ENCODE measurements at places on chromosomes 1 and 21. TPM values are rescaled to one million over a fixed set of nuclear protein-coding genes. Genes with fewer than 3 reads are reported as not detected.

Gene HENMT1
- total RNA-seq, result 7.3 TPM

Gene ATXN7L2
- 1.9 TPM for total RNA-seq

Gene EDN2
- 4.8 TPM for total RNA-seq

Gene POMGNT1
- total RNA-seq, result 27.3 TPM

Gene KISS1
- total RNA-seq, result 0.49 TPM

GRCh38 chr1:109527098-109527811, 12.4 kb upstream of the GPR61 start:
- no peak for DNase-seq

DNA sequence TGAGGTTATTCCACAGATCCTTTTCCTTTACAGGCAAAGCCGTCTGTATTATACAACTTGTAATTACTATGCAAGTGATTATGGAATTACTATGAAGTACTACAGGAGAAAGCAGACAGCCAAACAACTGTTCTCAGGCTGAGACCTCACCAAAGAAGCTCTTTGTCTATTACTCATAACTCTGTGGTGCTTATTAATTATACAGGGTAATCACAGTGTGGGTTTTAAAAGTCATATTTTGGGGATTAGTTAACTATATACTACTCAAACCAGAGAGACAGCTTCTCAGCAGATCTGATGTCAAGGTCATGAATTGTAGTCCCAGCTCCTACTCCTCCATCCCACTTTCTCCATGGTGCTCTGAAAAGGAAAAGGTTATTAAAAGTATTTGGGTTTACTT, 49.6 kb downstream of the CTTNBP2NL start:
- DNase-seq, result no peak

DNA sequence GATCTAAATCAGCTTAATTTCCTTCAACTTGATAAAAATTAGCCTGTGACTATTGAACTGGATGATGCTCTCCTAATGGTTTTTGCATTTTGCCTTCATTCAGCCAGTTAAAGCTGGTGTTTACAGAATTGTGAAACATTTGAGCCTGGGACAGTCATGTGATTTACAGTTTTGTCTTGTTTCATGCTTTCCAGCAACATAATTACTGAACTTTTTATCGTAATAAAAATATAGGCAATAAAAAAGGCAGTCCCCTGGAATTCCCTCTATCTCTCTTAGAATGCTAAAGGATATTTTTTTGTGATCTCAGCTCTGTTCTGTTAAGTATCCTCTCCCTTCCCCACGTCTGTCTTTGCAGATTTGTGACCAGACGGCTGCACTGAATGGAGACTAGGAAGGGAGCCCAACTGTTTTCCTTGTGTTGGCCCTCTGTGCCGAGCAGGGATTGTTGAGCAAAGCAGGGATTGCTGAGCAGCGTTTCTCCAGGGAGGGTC, 70.3 kb upstream of the RGL1 start:
- DNase-seq, result peak; percentile 30

- DNase-seq, result no peak
Observed at GRCh38 chr1:174239541-174239940, 80.2 kb downstream of the RABGAP1L start.

DNA sequence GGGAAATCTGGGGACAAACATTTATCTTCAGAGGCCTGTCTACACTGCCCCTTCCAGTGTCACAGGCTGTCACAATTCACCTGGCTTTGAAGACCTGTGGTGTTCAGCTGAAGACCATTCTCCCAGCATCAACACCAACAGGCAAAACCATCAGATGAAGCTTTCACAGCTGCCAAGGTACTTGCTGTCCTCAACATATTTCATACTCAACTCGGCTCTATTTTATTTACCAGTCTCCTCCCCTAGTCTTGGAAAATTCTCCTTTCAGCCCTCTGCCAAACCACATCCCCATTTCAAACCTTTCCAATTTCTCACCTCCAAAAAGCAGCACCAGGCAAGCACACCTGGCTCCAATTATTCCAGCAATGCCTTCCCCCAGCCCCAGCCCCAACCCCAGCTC, 108.8 kb downstream of the TGFBR3 start:
- DNase-seq, result no peak

GRCh38 chr1:239896569-239896968, 195.1 kb upstream of the FMN2 start:
- DNase-seq, result no peak

- no peak for DNase-seq
Observed at GRCh38 chr1:5254131-5254725, 599.8 kb downstream of the AJAP1 start.

GRCh38 chr1:165949335-165950130, 122.1 kb downstream of the UCK2 start:
- DNase-seq, result no peak

DNA sequence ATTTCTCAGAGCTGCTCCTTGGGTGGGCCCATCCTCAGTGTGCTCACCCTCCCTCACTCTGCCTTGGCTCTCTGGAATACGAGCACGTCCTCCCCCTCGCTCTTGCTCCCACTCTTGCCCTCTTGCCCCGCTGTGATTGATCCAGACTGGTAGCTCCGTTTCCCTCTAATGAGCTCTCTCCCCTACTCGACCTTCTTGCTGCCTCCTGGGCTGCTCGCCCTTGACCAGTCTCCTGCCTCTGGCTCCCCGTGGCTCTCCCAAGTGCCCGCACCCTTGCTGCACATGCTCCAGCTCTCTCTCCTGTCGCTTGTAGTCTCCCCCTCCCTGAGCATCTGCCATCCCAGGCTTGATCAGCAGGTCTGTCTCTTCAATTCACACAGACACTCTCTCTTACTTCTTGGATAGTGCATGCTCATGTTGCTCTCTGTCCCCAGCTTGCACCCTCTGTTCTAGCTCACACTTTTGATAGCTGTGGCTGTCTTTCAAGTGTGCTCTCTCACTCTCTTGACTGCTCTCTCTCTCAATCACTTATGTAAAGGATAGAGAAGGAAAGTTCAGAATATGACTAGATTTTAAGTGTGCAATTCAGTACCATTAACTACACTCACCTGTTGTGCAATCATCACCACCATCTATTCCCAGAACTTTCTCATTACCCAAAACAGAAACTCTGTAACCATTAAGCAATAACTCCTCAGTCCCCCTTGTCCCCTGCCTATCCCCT, 51.1 kb downstream of the PHC2 start:
- DNase-seq, result no peak

GRCh38 chr21:15370462-15370975, 305.7 kb upstream of the NRIP1 start:
- DNase-seq, result no peak

DNA sequence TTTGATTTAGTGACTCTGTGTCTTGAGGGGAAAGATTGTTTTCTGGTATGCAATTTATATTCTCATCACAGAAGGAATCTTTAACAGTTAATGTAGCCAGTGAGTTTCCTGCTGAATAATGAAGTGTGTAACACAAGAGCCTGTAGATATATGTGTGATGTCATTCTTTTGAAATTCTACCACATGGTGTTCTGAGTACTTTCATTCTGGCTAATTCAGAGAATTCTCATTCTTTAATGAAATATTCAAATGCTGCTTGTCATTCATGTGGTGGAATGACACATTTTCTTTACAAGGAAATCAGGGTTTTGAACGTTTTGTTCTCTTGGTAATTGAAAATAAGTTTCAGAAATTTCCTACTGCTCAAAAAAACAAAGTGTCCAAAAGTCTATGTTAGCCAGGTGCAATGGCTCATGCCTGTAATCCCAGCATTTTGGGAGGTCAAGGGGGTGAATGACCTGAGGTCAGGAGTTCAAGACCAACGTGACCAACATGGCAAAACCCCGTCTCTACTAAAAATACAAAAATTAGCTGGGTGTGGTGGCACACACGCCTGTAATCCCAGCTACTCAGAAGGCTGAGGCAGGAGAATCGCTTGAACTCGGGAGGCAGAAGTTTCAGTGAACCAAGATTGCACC, 79.6 kb downstream of the MAP3K21 start:
- DNase-seq, result no peak

- DNase-seq, result no peak
Observed at GRCh38 chr1:183230413-183230812, 44.3 kb downstream of the LAMC2 start.

DNA sequence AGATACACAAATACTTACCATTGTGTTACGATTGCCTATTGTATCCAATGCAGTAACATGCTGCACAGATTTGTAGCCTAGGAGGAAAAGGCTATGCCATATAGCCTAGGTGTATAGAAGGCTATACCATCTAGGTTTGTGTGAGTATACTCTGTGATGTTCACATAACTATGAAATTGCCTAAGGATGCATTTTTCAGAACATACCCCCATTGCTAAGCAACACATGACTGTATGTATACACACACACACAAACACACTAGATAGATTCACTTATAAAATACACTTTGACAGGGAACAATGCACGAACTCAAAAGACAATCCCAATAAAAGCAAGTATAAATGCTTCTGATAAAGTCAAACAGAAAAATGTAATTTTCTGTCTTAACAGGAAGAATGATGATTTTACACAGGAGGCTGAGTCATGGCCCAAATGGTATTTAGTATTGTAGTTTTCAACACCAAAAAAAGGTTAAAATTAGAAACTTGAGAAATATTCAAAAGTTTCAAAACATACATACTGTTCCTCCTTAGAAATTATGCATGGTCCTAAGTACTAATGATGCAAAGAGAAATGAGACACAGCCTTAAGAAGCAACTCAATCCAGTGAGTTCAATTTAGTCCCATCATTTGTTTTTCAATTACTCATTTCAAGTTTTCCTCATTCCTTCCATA, 12.2 kb downstream of the FH start:
- no peak for DNase-seq

DNA sequence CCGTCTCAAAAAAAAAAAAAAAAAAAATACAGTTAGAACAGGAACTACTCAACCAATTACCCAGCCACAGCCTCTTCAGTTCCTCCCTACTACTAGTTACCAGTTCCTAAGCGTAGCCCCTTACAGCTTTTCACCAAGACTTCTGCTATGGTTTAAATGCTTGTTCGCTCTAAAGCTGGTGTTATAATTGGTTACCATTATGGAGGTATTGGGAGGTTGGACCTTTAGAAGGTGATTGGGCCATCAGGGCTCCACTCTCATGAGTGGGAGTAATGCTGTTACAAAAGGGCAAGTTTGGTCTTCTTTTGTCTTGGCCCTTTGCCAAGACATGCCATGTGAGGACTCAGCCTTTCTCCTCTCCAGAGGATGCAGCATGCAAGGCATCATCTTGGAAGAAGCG, 3.0 kb upstream of the SMPDL3B start:
- no peak for DNase-seq

DNA sequence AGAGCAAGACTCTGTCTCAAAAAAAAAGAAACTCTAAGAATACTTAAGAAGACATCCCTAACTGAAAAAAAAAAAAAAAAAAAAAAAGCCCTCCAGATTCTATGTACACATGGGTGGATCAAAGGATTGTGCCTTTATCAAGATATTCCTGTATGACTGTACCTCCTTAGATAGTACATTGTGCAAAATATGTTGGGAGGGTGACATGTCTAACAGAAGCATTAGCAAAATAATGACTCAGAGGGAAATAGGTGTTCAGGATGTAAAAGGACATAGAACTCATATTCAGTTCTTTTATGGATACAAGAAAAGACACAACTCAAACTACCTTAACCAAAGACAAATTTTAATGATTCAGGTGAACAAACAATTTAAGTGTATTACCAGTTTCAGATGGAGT, 269.8 kb upstream of the KAZN start:
- no peak for DNase-seq

GRCh38 chr1:153795934-153796785, 21.0 kb downstream of the SLC27A3 start:
- no peak for DNase-seq

GRCh38 chr1:87058343-87058649, 143.9 kb downstream of the HS2ST1 start:
- DNase-seq, result no peak

DNA sequence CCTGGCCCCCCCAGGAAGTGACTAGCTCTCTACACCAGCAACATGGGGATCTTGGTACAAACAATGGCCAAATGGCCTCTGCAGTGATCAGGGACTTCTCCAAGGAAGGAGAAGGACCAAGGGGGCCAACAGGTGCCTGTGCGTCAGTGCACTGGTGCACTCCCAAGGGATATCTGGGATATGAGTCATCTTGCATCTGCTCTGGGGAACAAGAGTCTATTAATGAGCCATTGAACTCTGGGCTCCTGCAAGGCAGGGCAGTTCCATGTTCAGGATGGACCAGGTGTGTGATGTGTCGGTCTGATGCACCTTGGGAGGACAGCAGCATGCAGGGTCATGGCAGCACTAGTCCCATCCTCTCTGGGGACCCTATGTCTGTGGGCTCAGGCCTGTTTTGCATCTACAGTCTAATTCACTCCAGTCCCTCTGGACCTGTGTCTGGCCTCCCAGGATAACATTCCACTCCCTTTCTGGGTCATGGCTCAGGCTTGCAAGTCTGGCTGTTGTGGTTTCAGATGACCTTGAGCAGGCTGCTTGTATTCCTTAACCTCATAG, 125.3 kb downstream of the TRABD2B start:
- no peak for DNase-seq

- DNase-seq, result no peak
Observed at GRCh38 chr1:163361123-163361934, 39.6 kb downstream of the NUF2 start.

DNA sequence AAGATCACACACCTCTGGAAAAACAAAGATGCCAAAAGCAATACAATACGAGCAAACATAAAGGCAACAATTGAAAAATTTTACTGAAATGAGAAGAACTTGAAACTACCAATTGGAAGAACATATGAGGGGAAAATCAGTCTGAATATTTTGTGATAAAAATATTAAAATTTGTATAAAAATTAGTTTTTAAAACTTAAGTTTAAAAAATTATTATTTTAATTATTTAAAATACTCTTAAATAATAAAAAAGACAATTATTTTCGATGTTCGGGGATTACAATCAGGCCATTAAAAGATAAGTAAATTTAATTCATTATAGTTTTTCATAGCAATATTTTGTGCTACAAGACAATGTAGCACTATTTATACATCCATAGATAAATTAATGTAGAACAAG, 1239.3 kb downstream of the AMY1C start:
- no peak for DNase-seq

GRCh38 chr21:28485301-28486022, 507.2 kb downstream of the LTN1 start:
- no peak for DNase-seq

DNA sequence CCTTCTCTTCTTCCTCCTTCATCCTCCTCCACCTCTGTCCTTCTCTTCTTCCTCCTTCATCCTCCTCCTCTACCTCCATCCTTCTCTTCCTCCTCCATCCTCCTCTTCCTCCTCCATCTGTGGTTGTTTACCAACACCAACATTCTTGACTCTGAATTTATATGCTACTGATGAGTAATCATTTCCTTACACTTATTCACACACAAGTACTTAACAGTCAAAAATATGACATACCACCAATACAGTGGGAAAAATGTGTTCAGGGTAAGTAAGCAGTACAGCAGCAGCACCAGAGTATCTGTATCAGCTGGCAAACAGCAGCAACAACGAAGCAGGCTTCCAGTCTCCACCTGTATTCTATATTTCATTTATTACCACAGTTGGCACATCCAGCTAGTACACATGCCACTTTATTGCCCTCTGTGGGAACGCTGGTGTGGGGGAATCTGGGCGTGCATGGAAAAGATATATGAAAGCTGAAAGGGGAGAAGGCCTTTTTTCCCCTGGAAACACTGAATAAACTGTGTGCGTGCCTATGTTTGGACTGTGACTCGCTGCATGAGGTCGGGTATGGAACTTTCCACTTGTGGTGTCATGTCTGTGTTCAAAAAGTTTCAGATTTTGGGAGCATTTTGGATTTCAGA, 16.0 kb downstream of the ADSS2 start:
- DNase-seq, result no peak

Data from left colon (tissue), 2 donors.